ENCODE measurements at places on chromosomes 16 and 17.

DNA sequence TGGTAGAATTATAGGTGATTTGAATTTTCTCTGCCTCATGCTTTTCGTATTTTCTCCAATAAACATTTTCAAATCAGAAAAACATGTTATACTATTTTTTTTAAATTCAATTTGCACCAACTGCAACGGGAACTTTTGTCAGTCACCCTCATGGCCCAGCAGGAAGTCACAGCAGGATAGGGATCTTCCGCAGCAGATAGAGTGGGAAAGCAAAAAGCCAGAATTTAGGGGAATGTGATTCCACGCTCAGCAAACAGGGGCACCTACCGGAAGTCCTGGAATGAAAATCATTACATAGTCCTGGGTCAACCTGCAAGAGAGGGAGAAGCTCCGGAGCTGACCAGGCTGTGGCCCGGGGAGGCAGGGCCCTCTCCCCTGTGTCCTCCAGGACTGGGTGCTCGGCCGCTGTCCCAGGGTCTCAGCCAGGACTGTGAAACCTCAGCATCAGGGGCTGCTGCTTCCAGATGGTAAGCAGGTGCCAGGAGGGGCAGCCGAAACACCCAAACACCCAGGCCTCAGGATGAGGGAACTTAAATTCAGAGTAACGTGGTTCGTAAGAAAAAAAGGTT, 3.9 kb downstream of the SLC47A2 start:
- DNase-seq, result no peak

GRCh38 chr16:17346621-17347569, 123.9 kb downstream of the XYLT1 start:
- DNase-seq, result no peak

DNA sequence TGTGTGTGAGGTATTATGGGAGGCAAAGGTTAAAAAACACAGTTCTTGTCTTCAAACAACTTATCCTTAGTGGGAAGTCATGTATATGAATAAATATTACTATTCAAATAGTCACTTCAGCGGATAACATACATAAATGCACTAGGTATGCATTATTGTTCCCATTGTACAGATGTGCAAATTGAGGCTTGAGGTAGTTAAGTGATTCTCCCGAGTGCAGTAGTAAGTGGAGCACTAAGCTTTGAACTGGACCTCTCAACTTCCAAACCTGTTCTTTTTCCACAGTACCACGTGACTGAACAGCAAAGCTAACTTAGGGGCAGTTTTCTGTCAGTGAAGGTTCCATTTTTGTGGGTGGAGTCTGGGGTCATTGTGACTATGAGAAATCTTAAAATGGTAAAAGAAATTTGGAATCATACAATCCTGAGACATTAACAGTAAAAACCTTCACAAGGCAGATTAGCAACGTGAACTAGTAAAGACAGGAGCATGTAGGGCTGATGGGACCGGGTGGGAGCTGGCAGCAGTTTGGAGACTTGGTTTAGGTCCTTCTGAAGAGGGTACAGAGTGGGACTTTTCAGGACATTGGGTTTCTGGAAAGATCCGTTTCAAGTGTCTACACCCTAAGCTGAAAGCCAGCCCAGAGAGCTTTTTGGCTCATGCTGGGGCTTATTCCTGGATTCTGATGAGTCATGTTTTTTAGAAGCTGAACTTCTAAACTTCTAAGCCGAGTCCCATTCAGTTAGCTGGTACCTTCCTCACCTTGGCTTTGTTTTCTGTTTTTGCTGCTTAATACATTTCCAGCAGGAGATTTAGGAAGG, 204.9 kb downstream of the PRKCA start:
- no peak for DNase-seq

- DNase-seq, result no peak
Measured at GRCh38 chr16:24069036-24069590, 187.0 kb upstream of the CACNG3 start.

DNA sequence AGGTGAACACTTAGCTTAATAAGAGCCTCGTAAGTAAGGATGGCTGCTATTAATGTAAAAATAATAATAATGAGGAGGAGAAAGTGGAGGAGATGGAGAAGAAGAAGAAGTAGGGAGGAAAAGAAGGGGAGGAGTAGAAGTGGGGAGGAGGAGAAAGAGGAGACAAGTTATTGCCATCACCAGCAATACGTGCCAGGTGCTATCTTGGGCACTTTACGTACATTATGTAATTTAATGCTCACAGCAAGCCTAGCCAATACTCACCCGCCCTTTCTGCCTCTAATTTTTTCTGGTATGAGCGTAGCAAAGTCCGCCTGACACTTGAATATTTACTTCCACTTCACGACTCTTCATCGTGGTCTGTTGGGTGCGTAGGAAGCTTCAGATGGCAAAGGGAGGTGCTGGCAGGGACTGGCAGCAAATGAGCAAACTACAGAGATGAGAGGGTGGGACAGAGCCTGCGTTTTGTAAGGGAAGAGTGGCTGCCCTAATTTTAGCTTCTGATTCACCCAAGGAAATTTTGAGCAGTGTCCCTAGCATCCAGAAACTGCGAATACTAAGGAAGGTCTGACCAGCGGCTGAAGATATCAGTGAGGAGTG, 42.1 kb upstream of the CDH13 start:
- DNase-seq, result no peak

DNA sequence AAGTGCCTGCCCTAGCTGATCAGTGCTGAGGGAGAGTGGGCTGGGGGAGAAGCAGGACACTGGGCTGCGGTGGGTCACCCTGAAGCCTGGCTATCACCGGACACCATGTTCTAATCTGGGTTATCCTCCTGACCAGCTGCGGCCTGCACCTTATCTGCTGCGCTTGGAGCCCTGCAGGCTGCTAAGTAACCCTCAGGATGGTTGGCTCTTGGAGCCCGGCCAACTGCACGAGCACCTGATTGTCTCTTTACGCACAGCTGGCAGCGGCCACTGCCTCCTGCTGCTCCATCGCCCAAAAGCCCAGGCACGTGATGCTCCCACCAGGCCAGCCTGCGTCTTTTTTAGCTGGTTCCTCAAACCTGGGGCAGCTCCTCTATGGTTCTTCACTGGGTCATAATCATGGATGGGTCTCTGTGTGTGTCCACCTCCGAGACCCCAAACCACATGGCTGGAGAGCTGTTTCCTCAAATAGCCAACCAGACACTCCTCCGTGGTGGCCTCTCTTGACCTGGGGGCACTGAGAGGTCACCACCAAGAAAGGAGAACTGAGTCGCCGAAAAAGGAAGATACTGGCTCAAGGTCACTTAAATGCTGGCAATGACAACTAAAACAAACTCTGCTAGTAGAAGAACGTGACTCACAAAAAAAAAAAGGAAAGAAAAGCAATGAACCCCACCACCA, 21.7 kb downstream of the SPHK1 start:
- no peak for DNase-seq
